Stimulated activated CD8-positive, alpha-beta memory T cell treated with anti-CD3 and anti-CD28 coated beads, Interleukin-4, amount 100 ng/mL, for 4 hours (primary cell): ENCODE measurements at places on chromosomes 4 and X.

DNA sequence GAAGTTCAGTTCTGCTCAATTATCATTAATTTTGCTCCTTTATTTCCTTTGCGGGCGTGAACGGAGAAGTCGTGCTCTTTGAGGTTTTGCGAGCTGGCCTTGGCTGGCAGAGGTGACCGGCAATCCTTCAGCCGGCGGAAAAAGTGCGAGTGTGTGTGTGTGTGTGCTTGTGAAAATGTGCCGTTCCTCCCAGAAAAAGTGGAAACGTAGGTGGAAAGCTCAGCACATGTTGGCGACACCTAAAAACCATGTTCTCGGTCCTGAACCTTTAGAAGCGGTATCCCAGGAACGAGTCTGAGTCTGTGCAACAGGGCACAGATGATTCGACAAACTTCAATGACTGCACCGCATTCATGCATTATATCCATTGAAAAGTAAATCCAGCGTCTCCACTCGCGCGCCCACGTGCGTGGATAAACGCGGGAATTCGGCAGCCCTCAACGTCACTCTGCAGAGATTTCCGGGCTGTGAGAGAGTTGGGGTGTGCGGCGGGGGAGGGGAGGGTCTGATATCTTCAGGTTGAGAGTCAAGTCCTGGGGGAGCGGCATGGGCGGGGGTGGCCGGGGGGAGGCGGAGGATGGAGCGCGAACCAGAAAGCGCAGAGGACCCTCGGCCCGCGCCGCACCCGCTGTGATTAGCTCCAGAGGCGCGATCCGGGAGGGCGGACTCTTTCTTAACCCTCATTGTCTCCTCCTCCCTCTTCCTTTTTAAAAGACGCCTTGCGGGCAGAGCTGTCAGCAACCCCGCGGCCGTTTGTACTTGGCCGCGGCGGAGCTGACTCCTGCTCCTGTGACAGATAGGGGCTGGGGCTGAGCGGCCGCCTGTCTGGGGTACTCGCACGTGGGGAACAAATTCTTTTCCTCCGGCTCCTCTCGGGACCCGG is at the start of gene SHISA3:
SHISA3 (plus strand) TSS at position 737 of the 883 bp plus-strand sequence. CDS start 569 bp downstream, outside the sequence.
- DNase-seq, result no peak

GRCh38 chr4:99252746-99253145 is 33.7 kb upstream of the ADH6 start:
- no peak for DNase-seq

DNA sequence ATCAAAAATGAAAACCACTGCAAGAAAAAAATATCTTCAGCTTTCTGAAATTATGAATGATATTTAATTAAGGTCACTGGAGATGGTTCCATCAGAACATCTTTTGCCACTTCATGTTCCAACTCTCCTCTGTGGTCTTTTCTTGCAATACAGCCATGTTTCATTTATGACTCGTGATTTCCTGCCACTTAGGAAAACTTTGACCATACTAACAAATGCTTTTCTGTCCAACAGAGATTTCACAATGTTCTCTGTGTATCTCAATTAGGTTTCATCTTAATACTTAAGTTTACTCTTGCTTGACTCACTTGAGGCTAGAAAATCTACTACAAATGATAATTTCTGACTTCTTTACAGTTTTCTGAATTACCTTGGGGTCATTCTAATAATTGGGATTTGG is 330.9 kb downstream of the CXXC4 start:
- no peak for DNase-seq

- DNase-seq, result no peak
Observed at GRCh38 chr4:41452484-41453225, 85.3 kb upstream of the LIMCH1 start.

- DNase-seq, result no peak
Observed at GRCh38 chrX:53713987-53714579, 27.6 kb upstream of the HUWE1 start.

DNA sequence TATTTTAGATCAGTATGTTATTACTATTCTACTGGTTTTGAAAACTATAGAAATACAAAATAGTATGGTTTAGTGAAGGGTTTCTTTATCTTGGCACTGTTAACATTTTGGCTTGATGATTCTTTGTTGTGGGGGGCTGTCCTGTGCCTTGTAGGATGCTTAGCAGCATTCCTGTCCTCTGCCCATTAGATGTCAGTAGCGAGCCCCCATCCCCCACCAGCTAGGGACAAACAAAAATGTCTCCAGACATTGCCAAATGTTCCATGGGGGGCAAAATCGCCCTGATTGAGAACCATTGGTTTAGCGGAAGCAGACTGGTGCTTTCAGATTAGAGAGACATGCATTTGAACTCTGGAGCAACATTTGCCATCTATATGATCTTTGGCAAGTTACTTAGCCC is 23.3 kb downstream of the SPARCL1 start:
- no peak for DNase-seq

GRCh38 chr4:75723163-75724065 is 963 bp upstream of the USO1 start:
- DNase-seq, result no peak

DNA sequence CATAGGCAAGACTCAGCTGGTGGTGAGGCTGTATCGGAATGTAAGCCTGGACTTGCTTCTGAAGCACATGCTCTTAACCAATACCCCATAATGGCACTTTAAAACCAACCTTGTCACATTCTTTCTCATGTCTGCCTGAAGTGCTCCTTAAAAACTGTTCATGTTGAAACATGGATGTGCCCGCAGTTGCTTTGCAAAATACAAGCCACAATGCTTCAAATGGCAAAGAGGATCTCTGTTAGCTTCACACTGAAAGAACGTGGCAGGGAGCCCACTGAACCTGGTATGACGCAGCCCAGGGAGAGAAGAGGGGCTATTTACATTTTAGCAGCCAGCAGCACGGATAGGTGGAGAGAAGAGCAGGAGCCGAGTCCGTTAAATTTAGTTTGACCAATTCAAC is 29.3 kb downstream of the SOD3 start:
- DNase-seq, result no peak
